ENCODE measurements at places on chromosomes 6 and 20.

- no peak for DNase-seq
Observed at GRCh38 chr6:89260832-89261231, 43.7 kb upstream of the GABRR1 start.

GRCh38 chr6:6332811-6333244 lies 12.4 kb upstream of the F13A1 start:
- DNase-seq: no peak

DNA sequence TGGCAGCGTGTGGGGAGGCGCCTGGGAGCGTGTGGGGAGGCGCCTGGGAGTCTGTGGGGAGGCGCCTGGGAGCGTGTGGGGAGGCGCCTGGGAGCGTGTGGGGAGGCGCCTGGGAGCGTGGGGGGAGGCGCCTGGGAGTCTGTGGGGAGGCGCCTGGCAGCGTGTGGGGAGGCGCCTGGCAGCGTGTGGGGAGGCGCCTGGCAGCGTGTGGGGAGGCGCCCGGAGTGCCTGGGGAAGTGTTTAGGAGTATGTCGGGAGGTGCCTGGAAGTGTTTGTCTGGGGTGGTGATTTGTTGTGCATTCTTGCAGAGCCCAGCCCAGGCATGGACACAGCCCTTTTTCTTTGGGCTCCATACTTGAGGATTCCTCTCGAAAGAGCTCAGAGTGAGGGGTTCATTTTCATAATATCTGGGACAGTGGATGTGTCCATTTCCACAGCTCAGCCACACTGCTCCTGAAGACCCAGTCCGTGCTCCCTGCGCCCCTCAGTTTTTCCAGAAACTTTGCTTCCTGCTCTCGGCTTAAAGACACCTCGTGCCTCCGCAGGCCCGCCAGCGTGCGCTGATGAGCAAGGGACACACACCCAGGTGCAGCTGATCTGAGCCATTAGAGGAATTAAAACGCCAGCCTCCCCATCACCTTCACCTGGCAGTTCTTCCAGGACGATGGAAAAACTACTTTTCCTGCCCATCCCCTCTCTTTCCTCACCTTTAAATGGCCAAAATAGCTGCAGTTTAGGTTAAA lies 172.2 kb upstream of the THBS2 start:
- DNase-seq: no peak

DNA sequence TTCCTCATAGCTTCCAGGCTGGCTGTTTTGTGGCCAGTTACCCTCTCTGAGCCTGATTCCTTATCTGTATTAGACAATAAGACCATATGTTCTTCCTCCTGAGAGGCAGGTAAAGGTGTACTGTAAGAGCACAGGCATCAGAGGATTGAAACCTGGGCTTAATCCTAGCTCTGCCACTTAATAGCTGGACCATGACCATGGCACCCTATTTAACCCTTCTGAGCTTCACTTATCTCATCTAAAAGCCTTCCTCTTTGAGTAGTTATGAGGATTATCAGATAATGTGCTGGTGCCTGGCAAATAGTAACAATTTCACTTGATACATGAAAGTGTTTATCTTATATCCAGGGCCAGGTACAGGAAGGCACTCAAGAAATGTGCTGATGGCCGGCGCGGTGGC lies 34.9 kb downstream of the BCL2L1 start:
- no peak for DNase-seq

DNA sequence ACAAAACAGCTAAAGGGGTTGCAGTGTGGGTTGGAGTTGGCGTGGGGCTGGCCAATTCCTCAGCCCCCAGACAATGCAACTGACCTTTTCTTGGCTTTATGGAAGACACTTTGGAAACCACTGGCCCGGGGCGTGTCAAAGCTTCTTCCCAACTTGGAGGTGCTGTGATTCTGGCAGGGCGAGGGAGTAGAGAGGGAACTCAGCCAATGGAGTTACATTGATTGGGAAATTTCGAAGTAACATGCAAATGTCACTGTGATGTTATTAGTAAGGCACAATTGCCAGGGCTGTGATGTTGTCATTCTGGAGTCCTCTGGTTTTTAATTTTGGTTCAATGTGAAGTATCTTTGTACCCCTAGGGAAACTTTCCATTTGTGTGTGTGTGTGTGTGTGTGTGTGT lies 41.5 kb upstream of the EPB41L1 start:
- DNase-seq: no peak

- DNase-seq: no peak
Observed at GRCh38 chr6:166259296-166259977, 48.8 kb downstream of the PRR18 start.
